ENCODE measurements at places on chromosomes 7 and 10.

GRCh38 chr7:132077971-132078685 lies 498.1 kb downstream of the PLXNA4 start:
- DNase-seq, result peak; percentile 50

GRCh38 chr7:5450549-5451327 lies 27.1 kb upstream of the TNRC18 start:
- DNase-seq, result peak; percentile 81

GRCh38 chr7:33336820-33337219 lies 207.5 kb downstream of the BBS9 start:
- no peak for DNase-seq

DNA sequence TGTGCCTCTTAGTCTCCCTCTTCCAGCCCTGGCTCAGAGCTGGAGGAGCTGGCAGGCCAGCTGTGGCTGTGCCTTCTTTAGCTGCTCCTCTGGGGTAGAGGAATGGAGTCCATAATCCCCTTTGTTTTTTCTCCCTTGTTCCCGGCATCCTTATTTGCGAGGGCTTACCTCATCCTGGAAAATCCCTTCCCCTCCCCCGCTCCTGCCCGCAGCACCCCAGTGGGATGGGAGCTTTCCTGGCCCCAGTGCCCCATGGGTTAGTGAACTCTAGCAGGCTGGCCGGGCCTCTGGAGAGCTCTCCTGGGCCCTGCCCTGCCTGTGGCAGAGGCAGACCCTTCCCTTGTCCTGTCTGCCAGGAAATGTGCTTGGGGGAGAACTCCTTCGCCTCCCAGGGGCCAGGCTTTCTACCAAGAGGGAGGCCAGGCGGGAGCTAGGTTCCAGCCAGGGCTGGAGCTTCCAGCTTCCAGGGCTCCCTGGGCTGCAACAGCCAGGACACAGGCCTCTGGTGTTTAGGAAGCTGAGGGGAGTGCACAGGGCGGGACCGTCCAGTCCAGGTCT lies 16.5 kb upstream of the TRIM8 start:
- peak; percentile 85 for DNase-seq

DNA sequence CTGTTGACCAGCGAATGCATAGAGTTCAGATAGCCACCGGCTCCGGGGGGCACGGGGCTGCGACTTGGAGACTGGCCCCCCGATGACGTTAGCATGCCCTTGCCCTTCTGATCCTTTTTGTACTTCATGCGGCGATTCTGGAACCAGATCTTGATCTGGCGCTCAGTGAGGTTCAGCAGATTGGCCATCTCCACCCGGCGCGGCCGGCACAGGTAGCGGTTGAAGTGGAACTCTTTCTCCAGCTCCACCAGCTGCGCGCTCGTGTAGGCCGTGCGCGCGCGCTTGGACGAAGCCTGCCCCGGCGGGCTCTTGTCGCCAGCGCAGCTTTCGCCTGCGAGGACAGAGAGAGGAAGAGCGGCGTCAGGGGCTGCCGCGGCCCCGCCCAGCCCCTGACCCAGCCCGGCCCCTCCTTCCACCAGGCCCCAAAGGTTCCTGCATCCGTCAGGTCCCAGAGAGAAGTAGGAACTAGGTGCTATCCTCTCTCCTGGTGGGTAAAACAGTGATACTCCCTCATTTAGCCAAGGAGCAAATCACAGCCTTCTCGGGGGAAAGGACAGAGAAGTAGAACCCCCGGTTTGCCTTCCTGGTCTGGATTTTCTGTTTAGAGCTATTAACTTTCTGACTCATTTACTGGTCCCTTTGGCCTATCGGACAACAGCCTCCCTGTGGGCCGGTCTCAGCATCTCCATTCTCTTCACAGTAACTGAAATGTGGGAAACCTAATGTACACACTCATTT lies 6.1 kb upstream of the HOXA2 start:
- no peak for DNase-seq

DNA sequence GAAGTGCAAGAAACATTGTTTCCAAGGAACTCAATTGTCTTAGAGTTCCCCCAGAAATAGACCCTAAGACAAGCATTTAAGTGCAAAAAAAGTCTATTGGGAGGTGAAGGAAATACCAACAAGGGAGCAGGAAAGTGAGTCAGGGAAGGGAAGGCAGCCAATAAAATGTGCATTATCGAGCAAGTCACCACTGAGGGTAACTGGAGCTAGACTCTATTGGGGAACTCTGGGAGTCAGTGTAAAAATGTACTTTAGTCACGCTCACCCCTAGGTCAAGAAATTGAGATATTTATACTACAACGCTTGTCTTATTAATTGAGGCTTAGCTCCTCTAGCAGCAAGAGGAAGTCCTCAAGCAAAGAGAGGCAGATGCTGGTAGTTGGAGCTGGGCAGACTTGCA lies 137.7 kb downstream of the RTKN2 start:
- DNase-seq, result no peak
